ENCODE measurements at places on chromosomes 11 and 22.

- no peak for DNase-seq
Measured at GRCh38 chr22:45975164-45976161, 1.5 kb downstream of the WNT7B start.

DNA sequence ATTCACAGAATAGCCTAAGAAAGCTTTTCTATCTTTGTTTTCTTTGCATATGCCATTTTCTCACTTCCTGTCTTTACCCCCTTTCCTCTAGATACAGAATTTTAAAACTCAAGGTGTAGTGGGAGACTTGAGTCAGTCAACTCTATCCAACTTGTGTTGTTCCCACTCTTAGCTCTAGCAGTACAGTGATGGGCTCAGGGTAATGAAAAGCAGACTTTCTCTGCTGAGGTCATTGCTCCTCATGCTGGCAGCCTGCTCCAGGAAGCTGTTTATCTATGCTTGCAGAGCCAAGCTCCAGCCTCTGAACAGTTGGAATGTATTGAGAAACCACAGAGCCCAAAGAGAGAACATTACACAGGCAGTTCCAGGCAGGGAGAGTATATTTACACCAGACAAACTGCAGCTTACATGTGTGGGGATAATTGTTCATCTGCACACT is 68.1 kb downstream of the CSTPP1 start:
- no peak for DNase-seq

DNA sequence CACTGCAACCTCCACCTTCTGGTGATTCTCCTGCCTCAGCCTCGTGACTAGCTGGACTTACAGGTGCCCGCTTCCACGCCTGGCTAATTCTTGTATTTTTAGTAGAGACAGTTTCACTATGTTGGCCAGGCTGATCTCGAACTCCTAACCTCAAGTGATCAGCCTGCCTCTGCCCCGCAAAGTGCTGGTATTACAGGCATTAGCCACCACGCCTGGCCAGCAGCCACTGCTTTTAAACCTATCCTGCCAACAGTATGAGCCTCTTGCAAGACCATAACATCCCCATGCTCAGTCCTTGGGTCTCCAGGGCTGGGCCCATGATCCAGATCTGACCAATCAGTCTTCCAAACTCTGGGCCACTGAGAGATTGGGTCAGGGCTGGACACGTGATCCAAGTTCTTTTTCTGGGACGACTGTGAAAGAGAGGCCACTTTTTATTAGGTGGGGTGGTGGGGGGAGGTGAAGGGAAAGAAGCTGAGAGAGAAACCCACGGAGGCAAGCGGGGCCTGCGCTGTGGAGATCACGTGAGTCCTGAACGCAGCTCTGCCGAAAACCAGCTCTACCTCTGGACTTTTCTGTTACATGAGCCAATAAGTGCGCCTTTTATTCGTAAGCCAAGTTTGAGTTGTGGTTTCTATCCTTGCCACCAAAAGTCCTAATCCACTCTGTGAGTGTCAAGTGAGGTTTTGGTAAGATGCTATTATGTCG is 17.9 kb downstream of the ASPHD2 start:
- DNase-seq: no peak

DNA sequence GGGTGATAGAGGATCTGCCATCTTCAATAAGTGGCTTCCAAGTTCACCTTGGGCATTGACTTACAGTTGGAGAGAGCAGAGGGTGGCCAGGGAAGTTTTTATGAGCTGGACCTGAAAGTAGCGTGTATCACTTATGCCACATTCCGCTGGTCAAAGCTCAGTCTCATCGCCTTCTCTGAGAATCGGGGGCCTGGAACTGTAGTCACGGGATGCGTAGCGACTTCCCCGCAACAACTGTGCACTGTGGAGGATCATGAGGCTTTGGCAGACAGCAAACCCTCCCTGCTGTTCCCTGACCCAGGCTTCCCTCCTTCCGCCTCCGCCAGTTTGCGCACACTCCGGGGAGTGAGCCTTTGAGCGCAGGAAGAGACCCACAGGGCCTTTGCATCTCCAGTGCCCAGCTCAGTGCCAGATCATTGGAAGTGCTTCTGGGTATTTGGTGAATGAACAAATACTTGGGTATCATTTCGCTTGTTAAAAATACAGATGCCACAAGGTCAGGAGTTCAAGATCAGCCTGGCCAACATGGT is 95.5 kb downstream of the CEP164 start:
- no peak for DNase-seq

GRCh38 chr11:128524172-128524571 is 63.2 kb downstream of the ETS1 start:
- no peak for DNase-seq

DNA sequence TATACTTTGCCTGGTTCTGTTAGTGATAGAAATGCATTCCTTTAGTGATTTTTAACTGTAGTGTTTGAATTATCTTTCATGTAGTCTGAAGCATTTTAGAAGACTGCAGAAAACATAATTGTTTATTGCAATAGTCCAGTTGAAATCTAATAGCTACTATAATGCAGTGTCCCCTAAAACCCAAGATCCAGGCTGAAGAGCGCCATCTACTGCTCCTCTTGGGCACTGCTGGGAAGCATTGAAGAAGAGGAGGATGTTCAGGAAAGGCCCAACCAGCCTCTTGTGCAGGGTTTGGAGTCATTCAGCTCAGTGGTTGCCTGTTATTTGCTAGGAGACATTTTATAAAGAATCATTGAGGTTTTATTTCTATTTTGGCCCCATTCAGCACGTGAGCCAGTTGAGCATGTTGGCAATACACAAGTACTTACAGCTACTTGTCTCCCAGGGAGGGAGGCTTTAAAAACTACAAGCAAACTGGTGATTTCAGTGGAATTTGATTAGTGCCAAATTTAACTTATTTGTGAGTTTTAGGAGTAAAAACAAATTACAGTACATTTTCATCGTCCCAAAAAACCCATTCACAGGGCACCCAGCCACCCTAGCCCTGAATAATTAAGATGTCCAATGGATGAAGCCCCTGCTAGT is 74.9 kb upstream of the HORMAD2 start:
- DNase-seq: no peak

GRCh38 chr11:18294862-18295261 is 27.1 kb downstream of the HPS5 start:
- DNase-seq: no peak

DNA sequence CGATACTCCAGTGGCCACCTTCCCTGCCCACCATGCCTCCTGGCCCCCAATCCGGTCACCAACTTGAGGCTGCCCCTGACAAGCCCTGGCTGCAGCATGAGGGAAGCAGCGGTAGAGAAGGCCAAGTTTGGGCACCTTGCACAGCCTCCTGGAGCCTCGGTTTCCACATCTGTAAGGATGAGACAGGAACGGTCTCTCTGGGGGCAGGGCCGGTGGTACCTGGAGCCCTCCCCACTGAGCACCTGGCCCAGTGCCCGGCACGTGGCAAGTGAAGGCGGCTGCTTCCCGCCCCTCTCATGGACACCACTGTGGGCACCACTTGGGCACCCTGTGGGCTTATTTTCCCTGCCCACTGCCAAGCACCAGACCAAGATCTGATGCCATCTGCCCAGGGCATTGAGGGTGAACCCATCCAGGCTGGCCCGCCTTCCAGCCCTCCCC is 77.8 kb downstream of the CDKN1C start:
- DNase-seq: no peak

- no peak for DNase-seq
Measured at GRCh38 chr11:109166441-109166840, 255.5 kb upstream of the C11orf87 start.

- DNase-seq: peak; percentile 31
Measured at GRCh38 chr11:129853518-129854231, 38.0 kb downstream of the TMEM45B start.

- DNase-seq: no peak
Measured at GRCh38 chr11:126465573-126466188, 110.2 kb downstream of the ST3GAL4 start.

DNA sequence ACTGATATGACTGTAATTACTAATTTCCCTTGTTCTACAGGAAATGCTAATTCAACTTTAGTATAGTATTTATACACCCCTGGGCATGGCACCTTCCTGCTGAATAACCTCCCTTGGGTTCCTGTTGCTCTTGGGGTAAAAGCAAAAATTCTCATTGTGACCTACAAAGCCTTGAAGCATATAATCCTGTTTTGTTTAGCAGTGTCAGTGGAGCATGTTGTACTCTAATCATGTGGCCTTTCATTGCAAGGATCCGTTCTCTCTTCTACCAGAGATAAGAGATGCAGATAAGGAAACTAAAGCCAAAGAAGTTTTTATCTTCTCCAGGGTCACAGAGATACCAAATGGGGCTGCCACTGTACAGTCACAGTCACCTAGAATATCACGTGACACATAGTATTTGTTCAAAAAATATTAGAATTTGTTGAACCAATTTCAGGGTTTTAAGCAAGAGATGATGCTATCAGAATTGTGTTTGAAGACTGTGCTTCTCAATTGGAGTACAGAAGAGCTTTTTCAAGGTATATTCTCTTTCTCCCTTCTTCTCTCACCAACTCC is 25.1 kb downstream of the CSRP3 start:
- DNase-seq: no peak

DNA sequence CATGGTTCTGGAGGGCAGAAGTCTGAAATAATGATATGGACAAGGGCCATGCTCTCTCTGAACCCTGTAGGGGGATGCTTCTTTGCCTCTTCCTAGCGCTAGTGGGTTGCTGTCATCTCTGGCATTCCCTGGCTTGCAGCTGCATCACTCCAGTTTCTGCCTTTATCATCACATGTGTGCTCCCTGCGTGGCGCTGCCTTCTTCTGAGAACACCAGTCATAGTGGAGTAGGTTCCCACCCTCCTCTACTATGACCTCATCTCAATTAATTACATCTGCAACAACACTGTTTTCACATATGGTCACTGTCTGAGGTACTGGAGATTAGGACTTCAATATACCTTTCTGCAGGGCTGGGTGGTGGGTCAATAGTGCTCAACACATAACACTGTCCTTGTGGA is 402.3 kb upstream of the NARS2 start:
- no peak for DNase-seq

- DNase-seq: no peak
Measured at GRCh38 chr11:128246810-128247594, 340.4 kb downstream of the ETS1 start.

DNA sequence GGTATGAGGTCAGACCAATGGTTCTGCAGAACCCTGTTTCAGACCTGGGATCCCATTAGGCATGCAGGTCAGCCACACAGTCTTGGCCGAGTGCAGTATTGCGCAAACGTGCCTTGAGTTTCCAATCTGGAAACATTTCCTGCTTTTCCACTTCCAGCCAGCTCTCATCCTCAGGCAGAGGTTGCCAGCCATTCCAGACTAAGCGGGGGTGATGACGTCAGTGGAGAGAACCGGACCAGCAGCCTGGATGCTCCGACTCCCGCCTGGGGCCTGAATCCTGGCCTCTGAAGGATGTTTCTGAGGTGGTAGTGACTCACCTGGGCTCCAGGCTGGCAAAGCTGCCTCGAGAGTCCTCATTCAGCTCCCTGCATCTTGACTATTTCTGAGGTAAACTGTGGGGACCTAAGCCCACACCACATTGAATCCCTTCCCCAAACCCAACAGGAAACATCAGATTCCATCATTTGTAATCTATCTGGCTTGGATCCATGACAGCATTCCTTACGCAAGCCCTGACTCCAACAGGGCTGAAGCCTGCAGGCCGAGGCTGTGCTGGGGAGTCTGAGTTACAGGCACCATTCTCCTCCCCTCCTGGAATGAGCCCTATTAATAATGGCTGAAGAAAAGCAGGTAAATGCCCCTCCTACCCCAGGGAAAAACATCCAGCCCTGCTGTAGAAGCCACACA is 83.0 kb downstream of the ABTB2 start:
- DNase-seq: no peak

- DNase-seq: no peak
Measured at GRCh38 chr11:73995731-73996130, 13.1 kb upstream of the UCP2 start.

- DNase-seq: no peak
Measured at GRCh38 chr11:6635082-6635932, 16.1 kb upstream of the TPP1 start.

GRCh38 chr22:41848468-41848867 is 15.6 kb downstream of the SREBF2 start:
- DNase-seq: no peak

DNA sequence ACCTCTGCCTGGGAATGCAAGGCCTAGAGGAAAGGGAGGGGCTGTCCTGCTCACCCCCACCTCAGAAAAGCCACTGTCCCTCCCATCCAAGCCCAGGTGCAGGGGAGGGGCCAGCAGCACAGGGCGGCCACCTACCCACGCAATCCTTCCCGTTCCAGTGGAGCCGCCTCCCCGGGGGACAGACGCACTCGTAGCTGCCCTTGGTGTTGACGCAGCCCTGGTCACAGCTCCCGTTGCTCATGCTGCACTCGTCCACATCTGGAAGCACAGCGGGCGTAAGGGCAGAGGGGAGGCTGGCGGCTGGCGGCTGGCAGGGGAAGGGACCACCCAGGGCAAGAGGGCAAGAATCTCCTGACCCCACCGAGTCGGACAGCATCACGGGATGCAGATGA is 40.3 kb upstream of the TTLL12 start:
- no peak for DNase-seq

- DNase-seq: no peak
Measured at GRCh38 chr22:47053726-47054141, 291.3 kb downstream of the TBC1D22A start.

- no peak for DNase-seq
Measured at GRCh38 chr11:86442420-86442819, 67.7 kb downstream of the CCDC81 start.

DNA sequence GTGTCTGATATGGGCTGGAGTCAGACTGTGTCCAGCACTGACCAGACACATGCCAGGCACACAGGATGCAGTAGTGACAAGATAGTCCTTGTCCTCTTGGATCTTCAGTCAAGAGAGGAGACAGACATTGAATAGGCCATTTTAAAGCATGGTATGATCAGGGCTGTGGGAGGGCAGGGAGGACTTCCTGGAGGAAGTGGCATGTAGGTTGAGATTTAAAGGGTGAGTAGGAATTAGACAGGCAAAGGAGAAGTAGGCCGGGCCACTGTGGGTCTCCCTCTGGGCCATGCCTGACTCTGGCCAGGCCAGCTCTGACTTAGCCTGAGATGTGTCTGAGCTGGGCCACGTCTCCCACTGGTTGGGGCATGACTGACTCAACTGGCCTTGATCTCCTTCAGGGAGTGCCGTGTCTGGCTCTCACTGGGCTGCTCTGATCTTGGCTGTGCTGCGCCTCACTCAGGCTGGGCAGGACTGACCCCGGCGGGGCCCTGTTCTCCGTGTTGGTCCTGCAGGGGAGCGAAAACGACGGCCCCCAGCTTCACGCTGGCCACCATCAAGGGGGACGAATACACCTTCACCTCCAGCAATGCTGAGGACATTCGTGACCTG is 71.2 kb downstream of the MYO7A start:
- DNase-seq: no peak

- DNase-seq: no peak
Measured at GRCh38 chr22:33741025-33741424, 179.3 kb downstream of the LARGE1 start.

GRCh38 chr11:62575156-62575555 is 1.5 kb upstream of the EEF1G start:
- DNase-seq: no peak

GRCh38 chr11:6735306-6735705 is 36.5 kb downstream of the OR2AG2 start:
- DNase-seq: no peak

- no peak for DNase-seq
Measured at GRCh38 chr11:101996111-101996510, 51.1 kb upstream of the CFAP300 start.

- no peak for DNase-seq
Measured at GRCh38 chr22:42726811-42727210, 6.1 kb upstream of the A4GALT start.

- no peak for DNase-seq
Measured at GRCh38 chr11:120649316-120649715, 137.8 kb downstream of the GRIK4 start.
